ENCODE measurements at places on chromosomes 6 and 20.

GRCh38 chr20:56909918-56910714 is 281.0 kb downstream of the TFAP2C start:
- DNase-seq, result no peak

- no peak for DNase-seq
These were observed 3.3 kb downstream of the KCNS1 start for GRCh38 chr20:45097485-45098102.

GRCh38 chr6:12150812-12151432 is 138.8 kb downstream of the HIVEP1 start:
- DNase-seq, result peak; percentile 70

DNA sequence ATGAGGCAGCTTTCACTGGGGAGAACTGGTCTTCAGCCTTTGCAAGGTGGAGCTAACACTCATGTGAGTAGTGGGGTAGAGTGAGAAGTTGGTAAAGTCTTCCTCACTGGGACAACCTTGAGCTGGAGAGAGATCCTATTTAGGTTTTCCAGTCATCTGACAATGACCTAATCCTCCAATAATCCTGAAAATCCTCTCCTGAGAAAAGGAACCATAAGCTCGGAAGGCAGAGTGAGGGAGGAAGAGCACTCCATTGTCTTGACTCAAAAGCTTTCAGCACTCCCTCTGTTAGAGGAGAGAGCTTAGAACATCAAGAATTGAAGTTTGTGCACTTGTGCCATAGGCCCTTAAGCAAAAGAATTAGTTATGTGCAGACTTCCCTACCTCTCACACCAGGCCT is 77.8 kb downstream of the TRAM2 start:
- DNase-seq, result no peak

- DNase-seq, result no peak
These were observed 88.2 kb downstream of the CDH26 start for GRCh38 chr20:60046436-60046835.

DNA sequence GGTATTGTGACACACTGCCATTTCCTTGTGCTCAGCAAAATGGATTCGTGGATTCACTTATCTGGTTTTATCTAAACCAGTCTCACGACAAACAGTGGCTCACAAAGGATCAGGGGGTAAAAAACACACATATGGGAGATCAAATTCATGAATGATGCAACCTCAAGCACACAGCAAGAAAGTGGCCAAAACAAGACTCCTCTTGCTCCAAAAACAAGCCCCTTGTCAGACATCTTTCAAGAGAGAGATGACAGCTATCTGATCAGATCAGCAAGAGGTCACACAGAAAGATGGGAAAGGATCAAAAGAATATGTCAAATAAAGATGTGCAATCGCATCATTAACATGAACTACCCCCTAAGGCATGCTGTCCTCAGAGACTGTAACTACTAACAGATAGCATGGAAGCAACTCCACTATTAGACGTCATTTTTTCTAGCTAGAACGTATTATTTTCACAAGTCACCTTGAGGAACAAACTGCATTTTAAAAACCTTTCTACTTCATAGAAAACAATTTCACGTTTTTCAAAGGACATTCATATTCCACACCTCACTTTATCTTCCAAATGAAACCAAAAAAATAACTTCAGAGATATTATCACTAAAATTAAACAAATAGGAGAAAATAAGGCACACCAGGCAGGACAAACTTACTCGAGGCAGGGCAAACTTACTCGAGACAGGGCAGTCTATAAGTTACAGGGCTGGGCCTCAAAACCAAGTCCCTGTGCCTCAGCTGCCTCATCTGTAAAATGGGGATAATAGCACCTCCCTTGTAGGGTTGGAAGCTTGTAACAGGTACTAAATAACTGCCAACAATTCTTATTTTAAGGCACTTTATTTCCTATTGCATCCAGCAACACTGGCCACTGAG is 122.3 kb downstream of the PREX1 start:
- DNase-seq, result no peak

- no peak for DNase-seq
These were observed 185.9 kb downstream of the DST start for GRCh38 chr6:56456785-56457184.

GRCh38 chr20:46173652-46174468 is 55.7 kb downstream of the CD40 start:
- DNase-seq, result no peak

- no peak for DNase-seq
These were observed 655.7 kb downstream of the EPHA7 start for GRCh38 chr6:92763680-92764079.

GRCh38 chr6:18415671-18416340 is 28.7 kb downstream of the RNF144B start:
- no peak for DNase-seq

DNA sequence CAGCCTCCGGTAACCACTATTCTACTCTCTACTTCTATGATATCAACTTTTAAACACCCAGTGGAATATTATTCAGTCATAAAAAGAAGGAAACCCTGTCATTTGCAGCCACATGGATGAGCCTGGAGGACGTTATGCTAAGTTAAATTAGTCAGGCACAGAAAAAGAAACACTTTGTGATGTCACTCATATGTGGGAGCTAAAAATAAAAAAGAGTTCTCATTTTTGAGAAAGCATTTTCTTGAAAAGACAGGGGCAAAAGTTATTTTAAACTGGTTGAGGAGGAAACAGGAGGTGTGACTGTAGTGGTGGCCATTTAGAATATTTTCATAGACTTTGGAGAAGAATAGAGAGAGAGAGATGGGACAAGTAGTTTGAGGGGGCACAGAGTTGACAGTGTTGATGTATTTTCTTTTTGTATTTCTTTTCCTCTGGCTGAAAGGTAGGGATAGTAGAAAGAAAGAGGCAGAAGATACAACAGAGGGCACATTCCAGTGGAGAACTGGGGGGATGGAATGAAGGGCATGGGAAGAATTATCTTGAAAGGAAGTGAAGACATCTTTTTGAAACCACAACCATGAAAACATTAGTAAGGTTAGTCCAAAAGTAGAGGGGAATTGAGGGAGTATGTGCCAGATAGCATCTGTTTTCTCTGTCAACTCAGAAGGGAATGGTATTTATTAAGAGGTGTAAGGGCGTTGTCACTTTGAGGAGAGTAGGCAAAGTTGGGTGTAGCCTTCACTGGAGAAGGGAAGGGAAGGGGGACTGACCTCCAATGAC is 181.3 kb upstream of the GMDS start:
- no peak for DNase-seq

- DNase-seq, result no peak
These were observed 105.4 kb downstream of the NCOA3 start for GRCh38 chr20:47606983-47607613.

GRCh38 chr6:45462190-45463134 is 84.7 kb upstream of the SUPT3H start:
- DNase-seq, result no peak

DNA sequence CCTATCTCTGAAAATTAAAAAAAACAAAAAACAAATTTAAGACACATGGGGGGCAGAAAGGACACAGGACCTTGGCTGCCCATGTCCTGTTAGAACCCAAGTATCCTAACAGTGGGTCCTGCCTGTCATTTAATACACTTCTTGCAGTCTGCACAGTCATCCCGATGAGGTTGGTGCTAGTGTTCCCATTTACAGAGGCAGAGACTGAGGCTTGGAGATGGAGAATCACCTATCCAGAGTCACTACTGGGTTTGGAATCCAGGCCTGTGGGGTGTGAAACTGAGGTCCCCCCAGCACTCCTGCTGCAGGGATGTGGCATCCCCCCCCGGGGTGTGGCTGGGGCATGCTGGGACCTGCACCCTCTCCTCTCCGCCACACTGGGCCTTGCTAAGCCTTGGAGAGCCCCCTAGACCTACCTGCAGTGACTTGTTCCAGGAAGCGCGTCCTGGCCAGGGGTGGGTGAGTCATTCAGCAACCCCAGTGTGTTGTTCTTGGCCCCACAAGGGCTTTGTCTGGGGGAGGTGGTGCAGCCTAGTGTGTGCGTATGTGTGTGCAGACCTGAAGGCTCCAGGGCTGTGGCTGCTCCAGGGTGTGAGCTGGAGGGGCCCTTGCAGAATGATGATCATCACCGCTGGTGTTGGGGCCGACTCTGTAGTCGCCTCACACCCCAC is 49.7 kb downstream of the BCAS4 start:
- DNase-seq, result no peak

GRCh38 chr6:129671442-129672340 is 38.3 kb downstream of the ARHGAP18 start:
- DNase-seq, result peak; percentile 21

- no peak for DNase-seq
These were observed 5.1 kb upstream of the GTSF1L start for GRCh38 chr20:43731927-43732326.

DNA sequence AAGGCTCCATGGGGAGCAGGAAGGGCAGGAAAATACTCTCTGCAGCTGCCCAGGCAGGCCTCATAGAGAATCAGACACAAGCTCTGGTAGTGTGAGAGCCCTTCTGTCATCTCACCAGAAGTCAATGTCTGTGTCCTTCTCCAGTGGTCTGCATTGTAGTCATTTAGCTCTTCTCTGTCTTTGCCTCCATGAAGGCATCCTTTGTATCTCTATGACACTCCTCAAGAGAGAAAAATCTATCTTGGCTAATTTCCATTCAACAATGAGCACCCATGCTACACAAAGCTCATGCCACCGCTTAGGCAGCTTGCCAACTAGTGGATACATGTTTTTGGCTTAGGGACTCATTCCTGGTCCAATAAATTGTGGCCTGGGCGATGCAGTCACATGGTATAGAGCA is 92.1 kb downstream of the RNF217 start:
- DNase-seq, result peak; percentile 69

DNA sequence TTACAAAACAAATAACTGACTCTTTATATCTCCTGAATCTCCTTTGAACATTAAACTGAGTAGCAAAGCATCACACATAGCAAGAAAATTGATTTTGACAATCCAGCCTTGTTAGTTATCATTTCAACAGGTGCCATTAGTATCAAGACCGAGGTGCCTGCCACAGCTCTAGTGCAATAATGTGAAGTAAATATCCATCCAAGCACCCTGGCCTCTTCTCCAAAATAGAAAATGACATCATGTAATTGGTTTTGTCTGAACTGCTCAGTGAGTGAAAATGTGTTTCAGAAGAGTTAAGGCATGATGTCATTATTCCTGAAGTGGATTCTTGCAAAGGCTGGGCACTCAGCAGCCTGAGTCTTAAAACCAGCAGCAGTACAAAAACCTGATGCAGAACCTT is 341.4 kb downstream of the PLCB1 start:
- no peak for DNase-seq

- no peak for DNase-seq
These were observed 490 bp downstream of the MMUT start for GRCh38 chr6:49462599-49462926.

DNA sequence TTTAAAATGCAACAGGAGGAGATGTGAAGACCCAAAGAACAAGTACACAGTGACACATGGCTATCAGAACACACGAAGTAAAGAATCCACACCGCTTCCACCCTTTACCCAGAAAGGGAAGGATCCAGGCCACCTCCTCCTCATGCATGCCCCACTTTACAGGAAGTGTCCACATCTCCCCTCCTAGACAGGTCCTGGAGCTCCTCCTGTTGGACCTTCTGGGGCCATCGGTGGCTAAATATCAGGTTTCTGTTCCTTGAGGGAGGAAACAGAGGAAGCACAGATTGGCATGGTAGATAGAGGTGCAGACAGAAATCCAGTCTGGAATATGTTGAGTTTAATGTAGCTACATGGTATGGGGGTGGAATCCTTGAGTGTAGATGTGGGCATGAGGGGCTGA is 10.9 kb downstream of the NINL start:
- no peak for DNase-seq

DNA sequence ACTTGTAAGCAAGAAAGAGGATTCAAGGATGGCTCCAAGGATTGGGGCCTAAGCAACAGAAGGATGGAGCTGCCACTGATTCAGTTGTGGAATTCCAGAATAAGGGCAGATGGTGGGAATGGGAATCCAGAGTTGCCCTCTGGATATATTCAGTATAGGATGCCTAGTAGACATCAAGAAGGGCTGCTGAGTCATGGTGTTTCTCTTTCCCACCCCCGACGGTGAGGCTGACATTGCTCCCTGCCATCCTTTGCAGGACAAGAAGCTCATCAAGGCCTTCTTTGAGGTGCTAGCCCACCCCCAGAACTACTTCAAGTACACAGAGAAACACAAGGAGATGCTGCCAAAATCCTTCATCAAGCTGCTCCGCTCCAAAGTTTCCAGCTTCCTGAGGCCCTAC is 11.2 kb upstream of the ZNF76 start:
- DNase-seq, result no peak

DNA sequence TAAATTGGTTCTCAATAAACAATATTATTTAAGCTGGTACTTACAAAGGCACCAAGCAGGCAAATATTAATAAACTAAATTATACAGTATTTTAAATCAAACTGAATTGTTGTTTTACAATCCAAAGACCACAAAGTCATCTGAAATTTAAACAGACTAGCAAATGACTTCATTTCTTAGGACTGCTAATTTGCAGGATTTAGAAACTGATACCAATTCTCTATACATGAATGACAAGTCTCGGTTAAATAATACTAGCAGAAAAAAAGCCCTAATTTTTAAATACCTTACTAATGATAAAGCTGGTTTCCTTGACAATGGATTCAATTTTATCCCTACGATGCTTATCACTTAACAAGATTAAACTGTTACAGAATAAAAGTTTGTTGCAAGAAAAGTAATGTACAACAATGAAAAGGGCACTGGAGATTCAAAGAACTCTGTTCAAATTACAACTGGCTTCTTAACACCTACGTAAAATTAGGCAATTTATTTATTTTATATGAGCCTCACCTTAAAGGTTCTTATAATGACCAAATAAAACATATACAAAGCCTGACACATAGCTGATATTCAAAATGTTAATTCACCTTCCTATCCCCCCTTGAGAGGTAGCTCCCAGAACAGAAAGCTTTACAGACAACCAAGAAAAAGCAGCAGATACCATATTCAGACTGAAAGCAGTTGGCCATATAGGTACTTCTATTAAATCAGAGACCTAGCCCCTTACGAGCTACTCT is 33.1 kb downstream of the HBS1L start:
- DNase-seq, result no peak

DNA sequence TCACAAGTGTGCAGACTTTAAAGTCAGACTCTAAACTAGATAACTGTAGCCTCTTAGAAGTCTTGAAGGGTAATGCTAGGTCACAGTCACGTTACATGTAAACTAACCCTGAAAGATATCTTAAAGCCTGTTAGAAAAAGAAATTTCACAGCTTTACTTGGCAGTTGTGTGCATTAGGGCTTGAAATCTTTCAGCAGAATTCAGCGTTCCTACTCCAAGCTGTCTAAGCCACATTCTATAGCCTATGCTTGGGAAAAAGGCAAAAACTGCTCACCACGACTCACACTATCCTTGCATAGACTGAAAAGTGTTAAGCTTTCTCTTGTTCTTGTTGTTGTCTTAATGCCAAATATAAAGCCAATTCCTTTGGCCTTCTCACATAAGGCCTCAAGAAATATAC is 338.0 kb upstream of the SASH1 start:
- DNase-seq, result no peak
